ENCODE measurements at places on chromosomes 7 and 10. TPM values are rescaled to one million over a fixed set of nuclear protein-coding genes. Genes with fewer than 3 reads are reported as not detected.

The MAT1A gene
- total RNA-seq, result not detected

DNA sequence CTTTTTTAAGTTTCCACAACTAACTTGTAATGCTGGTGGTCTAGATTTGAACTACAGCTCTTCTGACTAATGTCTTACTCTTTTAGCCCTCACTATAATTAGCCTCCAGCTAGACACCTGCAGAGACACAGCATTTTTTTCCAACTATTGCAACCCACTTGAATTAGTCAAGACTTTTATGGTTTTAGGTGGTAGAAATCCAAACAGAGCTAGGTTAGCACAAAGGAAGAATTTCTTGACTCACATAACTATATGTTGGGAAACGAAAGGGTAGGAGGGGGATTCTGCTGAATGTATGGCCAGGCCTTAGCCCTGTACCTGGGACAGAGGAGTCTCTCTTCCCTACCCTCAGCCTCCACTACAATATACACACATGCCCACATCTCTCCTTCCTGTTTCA, 586.1 kb downstream of the INHBA start:
- DNase-seq, result no peak

The LRRTM3 gene
- total RNA-seq, result not detected

GRCh38 chr7:89813081-89813480, 341.2 kb upstream of the STEAP1 start:
- no peak for DNase-seq

The ADAM12 gene
- total RNA-seq, result 6.4 TPM

The CEP55 gene
- 1.3 TPM for total RNA-seq

- DNase-seq, result no peak
Observed at GRCh38 chr10:104308439-104308903, 29.8 kb downstream of the ITPRIP start.

GRCh38 chr7:128021366-128021765, 9.9 kb downstream of the LRRC4 start:
- no peak for DNase-seq

The RINT1 gene
- total RNA-seq, result 4.9 TPM

Data from stomach (tissue), 19 donors.